Stimulated activated CD4-positive, alpha-beta T cell treated with anti-CD3 and anti-CD28 coated beads, Interleukin-15, amount 100 ng/mL, for 48 hours (primary cell): ENCODE measurements at places on chromosomes 7 and 10.

DNA sequence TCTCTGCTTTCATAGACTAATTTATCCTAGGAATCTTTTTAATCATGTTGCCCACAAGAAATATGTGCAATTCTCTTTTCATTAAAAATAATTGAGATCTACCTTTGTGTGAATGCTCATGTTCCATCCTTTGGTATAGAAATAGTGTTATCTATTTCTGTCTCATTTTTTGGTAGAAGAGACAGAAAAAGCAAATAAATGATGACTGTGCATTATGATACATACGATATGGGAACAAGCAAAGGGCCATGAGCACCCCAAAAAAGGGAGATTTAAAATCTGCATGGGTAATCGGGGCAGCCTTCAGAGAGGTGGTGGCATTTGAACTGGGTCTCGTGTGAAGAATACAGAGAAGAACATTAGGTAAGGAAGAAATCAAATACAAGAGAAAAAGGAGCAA lies 1197.5 kb upstream of the AUTS2 start:
- no peak for DNase-seq

GRCh38 chr10:70578371-70578947 lies 24.1 kb downstream of the PRF1 start:
- DNase-seq = peak; percentile 58

GRCh38 chr10:132027423-132027983 lies 38.2 kb upstream of the JAKMIP3 start:
- DNase-seq = no peak

- DNase-seq = no peak
These were observed 44.0 kb upstream of the COL13A1 start for GRCh38 chr10:69757553-69758309.

GRCh38 chr10:75538144-75538543 lies 106.7 kb downstream of the LRMDA start:
- DNase-seq = no peak

DNA sequence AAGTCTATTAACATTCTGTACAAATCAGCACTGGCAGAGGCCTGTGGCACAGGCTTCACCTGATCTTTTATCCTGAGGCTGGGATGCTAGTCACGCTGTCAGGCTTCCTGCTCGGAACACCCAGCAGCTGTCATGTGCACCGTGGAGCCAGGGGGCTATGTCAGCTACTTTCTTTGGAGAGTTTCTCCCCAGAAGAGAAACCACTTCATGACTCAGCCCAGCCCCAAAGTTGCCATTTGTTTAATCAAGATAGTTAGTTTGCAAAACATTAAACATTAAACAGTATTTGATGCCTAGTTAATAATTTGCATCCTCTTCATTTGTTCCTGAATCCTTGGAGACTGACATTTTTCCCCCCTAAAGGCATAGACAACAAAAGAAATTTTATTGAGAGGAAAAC lies at the start of gene HABP2:
TSS of gene HABP2 (plus strand) at position 353 of the 400 bp plus-strand sequence. CDS start 69 bp downstream, outside the sequence.
- no peak for DNase-seq
